ENCODE measurements at places on chromosomes 3 and 15.

DNA sequence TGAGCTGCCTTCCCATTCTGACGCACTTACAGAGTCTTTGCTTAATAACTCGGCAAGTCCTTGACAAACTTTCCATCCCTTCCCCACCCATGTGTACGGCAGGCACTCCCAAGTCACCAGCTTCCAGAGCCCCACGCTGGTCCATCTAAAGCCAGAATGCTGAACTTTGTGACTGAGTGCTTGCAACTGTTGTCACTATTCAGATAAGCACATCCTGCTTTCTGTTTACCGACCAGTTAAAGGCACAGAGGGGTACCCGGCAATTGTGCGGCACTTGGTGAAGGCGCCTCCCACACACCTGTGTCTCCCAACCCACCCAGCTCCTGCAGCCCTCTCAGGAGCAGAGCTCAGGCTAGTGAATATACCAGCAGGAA is 430.6 kb downstream of the FOXP1 start:
- no peak for DNase-seq

DNA sequence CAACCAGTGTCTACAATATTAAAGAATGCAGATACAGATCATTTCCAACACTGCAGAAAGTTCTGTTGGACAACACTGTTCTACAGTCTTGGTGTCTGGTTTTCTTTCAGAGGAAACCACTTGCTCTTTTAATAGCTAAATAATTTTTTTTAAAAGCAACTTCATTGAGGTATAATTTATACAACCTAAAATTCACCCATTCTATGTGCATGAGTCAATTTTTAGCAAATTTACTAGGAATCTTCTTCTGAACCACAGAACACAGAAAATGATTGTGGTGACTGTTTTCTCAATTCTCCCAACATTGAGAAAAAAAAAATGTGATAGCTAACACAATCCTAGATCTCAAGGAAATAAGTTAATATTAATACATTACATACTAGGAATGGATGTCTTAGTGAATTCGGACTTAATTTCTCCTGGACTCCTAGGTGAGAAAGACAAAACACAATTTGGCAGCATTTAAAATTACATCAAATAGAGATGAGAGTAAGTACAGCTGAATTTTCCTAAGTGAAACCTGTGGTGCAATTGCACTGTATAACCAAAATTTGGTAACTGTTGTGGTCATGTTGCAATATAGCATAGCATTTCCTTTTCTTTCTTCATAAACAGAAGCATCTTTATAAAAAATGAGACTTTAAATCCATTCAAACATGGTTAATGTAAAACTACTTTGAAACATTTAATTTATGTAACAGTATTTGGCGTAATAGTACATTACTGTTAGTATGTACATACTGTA is 15.3 kb upstream of the PLCL2 start:
- no peak for DNase-seq

DNA sequence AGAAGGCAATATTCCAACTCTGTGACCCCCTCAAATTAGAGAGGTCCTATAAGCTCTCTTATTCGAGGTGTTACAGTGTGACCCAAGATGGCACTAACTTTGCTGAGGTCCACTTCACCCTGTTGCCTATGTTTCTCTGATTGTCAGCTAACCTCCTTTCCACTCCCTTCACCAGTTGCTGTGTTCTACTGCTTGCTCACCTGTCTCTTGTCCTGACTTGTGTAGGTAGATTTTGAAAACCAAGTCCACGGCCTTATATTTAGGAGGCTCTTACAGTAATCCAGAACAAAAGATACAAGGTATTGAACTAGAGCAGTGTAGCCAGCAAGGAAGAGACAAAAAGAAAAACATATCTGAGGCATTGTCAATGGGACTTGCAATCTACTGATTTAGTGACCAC is 20.1 kb upstream of the GSK3B start:
- no peak for DNase-seq

DNA sequence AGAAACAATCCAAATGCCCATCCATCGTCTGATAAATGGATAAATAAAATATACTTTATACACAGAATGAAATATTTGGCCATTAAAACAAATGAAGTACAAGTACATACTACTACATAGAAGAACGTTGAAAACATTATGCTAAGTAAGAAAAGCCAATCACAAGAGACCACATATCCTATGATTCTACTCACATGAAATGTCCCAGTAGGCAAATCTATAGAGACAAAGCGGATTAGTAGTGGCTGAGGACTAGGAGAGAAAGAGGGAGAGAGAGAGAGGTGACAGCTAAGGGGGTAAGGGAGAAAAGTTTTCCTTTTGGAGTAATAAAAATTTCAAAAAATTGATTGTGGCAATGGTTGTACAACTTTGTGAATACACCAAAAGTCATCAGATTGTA is 147.0 kb downstream of the GREM1 start:
- DNase-seq = no peak

DNA sequence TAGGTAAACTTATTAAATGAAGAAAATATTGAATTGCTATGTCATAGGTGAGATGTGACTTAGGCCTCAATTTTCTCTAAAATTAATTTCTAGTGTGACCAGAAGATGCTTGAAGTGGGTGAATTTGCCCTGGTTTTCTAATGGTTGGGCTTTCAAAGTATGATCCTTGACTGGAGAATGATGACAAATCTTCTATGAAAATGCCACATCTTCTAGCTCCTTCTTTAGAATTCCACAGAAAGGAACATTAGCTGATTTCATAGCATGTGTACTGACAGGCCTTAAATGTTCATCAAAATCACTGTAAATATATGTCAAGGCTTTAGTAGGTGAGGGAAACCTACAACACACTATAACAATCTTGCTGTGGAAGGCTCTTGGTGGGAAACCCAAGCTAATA is 8.9 kb downstream of the ABI3BP start:
- no peak for DNase-seq

DNA sequence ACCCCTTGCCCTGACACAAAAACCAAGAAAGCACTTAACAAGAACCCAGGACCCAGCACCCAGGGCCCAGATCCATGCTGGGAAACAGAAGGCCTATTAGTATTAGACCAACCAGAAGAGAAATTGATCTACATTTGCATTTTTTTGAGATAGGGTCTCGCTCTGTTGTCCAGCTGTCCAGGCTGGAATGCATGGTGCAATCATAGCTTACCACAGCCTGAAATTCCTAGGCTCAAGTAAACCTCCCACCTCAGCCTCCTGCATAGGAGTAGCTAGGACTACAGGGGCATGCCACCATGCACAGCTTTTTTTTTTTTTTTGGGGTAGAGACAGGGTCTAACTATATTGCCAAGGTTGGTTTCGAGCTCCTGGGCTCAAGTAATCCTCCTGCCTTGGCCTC is 26.4 kb downstream of the CCDC12 start:
- no peak for DNase-seq

- DNase-seq = no peak
Measured at GRCh38 chr3:81195478-81195877, 566.0 kb downstream of the GBE1 start.

- DNase-seq = peak; percentile 70
Measured at GRCh38 chr15:94453227-94453988, 222.0 kb downstream of the MCTP2 start.

GRCh38 chr3:119669906-119670570 is 7.2 kb downstream of the COX17 start:
- DNase-seq = no peak

DNA sequence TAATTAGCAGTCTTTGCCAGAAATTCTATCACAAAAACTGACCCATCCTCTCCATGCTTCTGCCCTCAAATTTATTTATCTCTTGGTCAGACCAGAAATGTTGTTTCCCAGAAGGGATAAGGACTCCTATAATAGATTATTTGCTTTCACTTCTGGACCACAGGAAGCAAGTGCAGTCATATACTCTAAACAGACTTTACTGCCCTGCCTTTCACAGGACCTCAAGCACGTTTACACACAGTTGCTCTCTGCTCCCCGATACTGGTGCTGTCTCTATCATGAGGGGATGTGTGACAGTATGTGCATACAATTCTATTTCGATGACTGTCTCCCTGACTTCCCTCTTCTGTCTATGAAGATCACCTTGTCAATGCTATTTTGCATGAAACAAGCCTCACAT is 205.5 kb upstream of the TGFBR2 start:
- no peak for DNase-seq

DNA sequence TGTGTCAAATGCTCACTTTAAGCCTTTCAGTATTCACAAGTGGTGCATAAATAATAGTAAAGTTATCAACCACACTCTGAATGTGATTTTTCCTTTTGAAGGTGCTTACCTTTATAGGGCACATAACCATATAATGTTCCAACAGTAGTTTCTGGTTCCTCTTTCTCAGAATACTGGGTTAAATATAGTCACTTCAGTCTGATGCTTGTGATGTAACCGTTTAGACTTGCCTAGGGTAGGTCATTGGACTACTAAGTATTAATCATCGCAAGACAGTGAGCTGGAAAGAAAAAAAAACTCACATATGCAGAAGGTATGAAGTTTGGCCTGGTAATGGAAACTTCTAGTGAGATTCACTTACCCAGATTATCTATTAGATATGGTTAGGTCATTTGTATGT is 1.9 kb downstream of the KBTBD8 start:
- no peak for DNase-seq

DNA sequence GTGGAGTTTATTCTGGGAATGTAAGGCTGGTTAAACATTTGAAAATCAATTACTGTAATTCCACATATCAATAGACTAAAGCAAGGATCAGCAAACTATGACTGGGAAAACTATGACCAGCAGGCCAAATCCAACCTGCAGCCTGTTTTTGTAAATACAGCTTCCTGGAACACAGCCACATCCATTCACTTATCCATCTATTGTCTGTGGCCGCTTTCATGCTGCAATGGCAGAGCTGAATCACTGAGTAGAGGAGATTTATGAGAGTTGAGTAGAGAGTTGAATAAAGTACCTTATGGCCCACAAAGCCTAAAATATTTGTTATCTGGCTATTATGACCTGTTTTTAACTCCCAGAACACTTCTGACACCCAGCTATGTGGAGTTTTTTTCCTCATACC is 12.2 kb downstream of the MYLK start:
- no peak for DNase-seq

Data from SJCRH30 (cell line).